ENCODE measurements at places on chromosomes 2 and 18.
A peak's percentile ranks its signal among the peaks of the same experiment; 100 is the strongest.

DNA sequence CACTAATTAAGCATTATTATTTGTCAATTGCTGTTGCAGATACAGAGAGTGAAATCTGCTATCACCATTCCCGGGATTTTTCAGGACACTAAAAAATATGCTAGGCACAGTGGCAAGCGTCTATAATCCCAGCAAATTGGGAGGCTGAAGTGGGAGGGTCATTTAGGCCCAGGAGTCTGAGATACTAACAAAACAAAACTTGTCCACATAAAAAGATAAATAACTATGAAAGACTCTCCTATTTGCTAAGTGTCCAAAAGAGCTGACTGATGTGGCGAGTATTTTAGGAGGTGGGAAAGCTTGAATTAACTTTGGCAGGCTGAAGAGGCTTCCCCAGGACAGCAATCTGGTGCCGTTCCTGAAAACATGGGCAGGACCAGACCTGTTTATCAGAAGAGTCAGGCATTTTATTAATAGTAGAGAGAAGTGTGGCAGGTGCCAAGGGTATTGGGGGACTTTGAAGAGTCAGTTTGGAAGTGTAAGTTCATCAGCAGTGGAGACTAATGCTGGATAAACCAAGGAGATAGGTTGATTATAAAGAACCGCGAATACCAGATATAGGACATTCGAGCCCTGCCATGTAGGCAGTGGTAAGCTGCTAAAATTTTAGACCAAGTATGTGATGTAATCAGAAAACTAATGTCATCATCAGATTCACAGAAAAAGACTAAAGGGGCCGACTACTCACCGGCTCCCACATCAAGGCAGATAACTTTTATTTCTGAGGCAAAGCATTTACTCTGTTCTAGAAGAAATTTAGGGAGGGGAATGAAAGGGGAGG, 201.8 kb downstream of the EPHA4 start:
- DNase-seq = no peak

DNA sequence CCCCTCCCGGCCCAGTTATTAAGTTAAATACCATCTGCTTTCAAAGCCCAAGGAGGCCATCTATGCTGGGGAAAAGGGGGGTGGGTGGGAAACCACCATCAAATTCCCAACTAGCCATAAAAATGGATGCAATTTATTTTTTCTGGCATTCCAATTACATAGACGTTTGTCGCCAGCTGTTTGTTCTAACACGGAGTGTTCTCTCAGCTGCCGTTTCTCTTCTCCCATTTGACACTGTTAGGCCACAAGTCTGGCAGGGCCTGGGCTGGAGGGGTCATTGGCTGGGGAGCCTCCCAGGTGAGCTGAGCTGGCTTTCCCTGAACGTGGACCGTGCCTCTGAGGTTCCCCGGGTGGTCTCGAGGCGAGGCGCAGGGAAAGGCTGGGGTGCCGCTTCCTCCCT, 16.6 kb downstream of the ATOH8 start:
- DNase-seq = no peak

DNA sequence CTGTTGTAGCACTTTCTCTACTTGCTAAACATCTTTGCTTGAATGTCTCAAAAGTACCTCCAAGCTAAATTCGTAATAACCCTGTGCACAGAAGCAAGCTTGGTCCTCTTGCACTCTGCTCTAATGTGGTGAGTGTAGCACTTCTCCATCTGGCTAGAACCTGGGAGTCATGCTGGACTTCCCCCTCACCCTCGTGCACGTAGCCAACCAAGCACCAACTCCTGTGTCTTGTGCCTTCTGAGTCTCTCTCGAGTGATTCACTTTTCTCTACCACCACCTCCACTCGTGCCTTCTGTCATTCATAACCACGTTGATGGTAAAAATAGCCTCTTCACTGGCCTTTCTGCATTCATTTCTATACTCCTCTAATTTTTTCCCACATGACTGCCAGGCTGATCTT, 91.9 kb upstream of the KCNE4 start:
- no peak for DNase-seq

- DNase-seq = no peak
Observed at GRCh38 chr2:144944546-144945220, 424.8 kb upstream of the ZEB2 start.

DNA sequence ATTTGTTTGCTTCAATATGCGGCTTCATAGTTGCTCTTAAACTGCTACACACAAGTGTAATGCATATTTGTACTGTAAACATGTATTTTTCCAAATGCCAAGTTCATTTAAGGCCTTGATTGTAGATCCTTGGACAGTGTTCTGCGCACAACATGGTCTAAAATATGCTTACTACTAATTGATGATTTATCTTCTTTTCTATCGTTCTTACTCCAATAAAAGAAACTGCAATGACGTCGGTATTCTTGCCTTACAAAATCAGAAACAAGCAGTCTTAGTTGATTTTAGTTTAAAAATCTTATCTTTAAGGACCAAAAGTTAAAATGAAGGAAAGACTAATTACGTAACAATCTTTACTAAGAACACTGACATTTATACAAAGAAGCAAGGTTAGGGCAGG, 224.3 kb upstream of the SMAD7 start:
- DNase-seq = no peak

DNA sequence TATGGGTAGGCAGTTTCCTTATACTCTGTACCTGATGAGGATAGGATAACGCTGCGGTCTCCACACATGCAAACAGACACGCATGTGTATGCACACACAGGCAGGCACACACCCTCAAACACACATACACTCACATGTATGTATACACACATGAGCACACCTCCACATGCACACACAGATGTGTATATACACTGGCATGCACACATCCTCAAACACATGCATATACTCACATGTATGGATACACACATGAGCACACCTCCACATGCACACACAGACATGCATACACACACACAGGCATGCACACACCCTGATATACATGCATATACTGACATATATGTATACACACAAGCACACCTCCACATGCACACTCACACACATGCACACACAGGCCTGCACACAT, 267.8 kb upstream of the HDAC4 start:
- no peak for DNase-seq

DNA sequence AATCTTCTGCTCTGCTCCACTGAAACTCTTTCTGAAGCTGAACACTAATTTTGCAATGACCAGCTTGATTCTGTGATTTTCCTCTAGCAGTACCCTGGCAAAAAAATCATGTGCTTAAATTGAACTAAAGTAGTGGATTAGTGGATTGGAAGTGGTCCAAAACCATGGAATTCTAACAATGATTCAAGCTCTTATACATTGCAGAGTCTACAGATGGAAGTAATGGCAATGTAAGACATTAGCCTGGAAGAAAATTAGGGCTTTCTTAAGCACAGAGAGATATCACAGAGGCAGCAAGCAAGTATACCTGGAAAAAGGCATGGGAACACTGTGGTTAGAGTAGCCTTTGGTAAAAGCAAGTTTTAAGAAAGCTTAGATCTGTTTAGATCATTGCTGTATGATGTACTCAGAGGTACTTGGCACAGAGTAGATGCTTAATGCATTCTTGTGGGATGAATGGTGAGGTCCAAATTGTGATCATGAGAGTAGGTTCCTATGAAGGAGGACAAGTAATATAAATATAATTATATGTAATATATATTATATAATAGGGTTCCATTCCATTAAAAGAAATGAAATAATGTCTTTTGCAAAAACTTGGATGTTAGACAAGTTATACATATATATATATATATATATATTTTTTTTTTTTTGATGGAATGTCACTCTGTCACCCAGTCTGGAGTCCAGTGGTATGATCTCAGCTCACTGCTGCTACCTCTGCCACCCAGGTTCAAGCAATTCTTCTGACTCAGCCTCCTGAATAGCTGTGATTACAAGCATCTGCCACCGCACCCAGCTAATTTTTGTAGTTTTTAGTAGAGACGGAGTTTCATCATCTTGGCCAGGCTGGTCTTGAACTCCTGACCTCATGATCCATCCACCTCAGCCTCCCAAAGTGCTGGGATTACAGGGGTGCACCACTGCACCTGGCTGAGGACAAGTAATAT, 172.2 kb upstream of the SCN7A start:
- no peak for DNase-seq

DNA sequence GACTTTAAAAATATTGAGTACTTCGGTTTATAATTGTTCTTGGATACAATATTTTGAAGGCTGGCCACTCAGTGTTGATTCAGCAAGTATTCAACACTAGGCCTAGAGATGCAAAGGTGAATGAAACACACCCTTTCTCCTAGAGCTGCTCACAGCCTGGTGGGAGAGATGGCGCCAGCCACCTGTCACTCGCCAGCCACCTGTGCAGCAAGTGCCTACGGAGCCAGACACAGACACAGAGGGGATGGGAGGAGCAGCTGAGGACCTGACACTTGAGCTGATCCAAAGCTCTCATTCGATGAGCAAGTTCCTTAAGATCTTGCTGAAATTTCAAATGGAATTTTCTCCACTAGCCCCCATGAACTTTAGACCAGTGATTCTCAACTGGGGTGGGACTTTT, 151.1 kb upstream of the RIOK3 start:
- no peak for DNase-seq

DNA sequence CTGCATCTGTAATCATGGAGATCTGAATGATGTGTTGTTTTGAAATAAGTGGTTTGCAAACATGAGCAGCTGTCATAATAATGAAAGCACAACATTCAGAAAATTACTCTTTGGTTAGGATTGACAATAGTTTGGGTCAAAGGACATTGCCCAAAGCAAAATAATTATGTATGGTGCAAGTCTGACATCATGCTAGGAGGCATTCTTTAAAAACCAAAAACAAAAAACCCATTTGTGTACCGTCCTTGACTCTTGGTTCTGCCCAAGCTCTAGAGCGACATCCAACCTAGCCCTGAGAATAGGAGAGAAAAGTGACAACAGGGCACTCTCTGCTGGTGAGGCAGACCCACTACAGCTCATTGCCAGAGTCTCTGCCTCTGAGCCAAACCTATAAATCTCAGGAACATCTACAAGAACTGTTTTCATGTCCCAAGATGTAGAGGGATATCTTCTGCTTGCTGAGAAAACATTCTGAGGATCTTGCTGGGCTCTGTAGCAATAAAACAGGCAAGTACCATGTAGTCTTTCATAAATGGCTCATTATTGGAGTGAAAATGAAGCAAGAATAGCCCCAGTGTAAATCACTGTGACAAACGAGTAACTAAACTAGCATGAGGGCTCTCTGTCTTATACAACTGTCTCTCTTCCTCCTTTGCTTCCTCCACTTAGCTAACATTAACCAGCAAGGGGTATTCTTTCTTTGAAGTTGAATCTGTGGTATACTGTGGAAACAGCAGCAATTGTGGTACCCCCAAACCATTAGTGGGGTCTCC, 266.8 kb upstream of the CXCR4 start:
- DNase-seq = peak; percentile 5

- no peak for DNase-seq
Observed at GRCh38 chr2:134021830-134022524, 231.9 kb upstream of the MGAT5 start.

DNA sequence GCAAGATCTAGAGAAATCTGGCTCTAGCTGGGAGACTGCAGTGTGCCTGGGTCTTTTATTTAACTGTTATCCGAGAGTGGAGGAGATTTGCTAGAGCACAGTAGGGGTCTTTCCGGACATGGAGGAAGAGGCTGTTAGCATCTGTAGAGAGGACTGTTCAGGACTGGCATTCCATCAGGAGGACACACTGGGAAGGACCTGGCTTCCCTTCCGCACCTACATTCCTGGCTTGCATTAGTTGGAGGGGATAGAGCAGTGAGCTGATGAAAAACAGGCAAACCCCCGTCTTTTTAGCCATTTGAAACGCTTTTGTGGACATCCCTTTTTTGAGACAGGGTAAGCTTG, 874 bp upstream of the PIEZO2 start:
- DNase-seq = no peak

- DNase-seq = no peak
Observed at GRCh38 chr2:73827018-73827417, 1.7 kb upstream of the STAMBP start.

- DNase-seq = peak; percentile 14
Observed at GRCh38 chr2:29733965-29734364, 187.4 kb downstream of the ALK start.

- DNase-seq = no peak
Observed at GRCh38 chr2:159130302-159130701, 156.2 kb downstream of the WDSUB1 start.

DNA sequence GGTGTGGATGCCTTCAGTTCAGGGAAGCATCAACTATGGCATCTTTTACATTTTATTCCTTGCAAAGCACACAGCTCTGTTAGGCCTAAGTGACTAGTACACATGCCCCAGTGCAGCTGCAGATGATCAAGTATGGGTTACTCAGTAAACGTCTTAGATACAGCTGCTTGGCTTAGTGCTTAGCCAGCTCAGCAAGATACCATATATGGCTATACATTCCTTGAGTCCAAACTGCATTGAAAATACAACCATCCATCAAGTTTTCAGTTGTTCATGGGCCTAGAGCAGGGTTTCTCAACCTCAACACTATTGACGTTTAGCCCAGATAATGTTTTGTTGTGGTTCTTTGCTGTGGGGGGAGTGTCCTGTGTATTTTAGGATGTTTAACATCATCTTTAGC, 769.9 kb downstream of the TSN start:
- no peak for DNase-seq

- peak; percentile 27 for DNase-seq
Observed at GRCh38 chr2:216195565-216196029, 86.4 kb downstream of the XRCC5 start.

- DNase-seq = no peak
Observed at GRCh38 chr2:7539760-7540159, 622.5 kb downstream of the RNF144A start.

- DNase-seq = no peak
Observed at GRCh38 chr2:42114091-42114490, 55.1 kb upstream of the EML4 start.

DNA sequence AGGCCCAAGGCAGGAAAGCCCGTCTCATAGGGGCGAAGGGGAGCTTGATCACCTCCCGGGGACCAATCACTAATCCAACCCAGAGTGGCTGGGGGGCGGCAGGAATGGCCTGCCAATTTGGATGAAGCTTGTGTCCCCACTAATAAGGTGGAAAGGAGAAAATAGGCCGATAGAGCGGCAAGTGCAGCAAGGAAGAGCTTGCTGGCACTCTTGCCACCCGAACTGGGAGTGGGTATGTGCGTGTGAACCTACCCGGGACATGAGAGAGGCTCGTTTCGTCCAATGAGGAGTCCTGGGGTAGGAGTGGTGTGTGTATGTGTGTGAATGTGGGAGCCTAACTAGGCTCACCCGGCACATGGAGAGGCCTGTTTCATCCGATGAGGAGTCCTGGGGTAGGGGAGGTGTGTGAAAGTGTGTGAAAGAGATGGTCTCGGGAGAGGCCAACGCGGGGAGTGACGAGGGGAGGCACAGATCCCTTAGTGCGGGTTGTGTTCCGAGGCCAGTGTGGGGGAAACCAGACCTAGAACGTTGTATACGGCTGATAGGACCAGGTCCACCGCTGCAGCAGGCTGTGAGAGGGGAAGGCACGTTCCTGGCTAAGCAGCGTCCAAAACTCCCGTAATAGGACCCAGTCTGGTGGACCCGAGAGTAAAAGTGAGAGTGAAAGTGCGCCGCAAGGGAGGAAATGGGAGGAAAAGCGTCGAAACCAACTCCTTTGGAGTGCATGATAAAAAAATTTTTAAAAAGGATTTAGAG, 47.1 kb upstream of the SELENOI start:
- DNase-seq = peak; percentile 30

GRCh38 chr18:41999751-42000150, 44.7 kb downstream of the PIK3C3 start:
- no peak for DNase-seq

GRCh38 chr2:26927221-26927620, 43.2 kb upstream of the MAPRE3 start:
- DNase-seq = no peak

- DNase-seq = no peak
Observed at GRCh38 chr2:5359397-5359796, 332.8 kb upstream of the SOX11 start.

Data from AG09319 (cell line).